ENCODE measurements at places on chromosomes 4 and X.

- DNase-seq: no peak
Observed at GRCh38 chrX:107522901-107523300, 73.4 kb downstream of the FRMPD3 start.

DNA sequence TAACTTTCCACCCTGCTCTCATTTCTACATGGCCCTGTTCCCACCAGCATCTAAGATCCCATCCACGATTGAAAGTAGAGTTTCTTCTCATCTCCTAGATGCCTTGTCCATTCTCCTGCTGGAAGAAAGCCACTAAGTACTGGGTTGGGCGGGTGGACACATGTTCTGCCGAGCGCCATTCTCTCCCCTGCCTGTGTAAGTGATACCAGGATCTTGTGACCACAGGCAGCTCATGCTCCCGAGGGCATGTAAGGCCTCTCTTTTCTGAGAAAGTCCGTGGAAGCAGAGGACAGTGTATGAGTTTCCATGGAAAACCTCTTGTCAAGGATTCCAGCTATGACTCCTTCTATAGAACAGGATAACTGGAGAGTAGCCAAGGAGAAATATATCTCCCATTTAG lies 3.3 kb upstream of the SLC25A4 start:
- no peak for DNase-seq

- no peak for DNase-seq
Observed at GRCh38 chr4:13910556-13910955, 283.0 kb upstream of the BOD1L1 start.

- no peak for DNase-seq
Observed at GRCh38 chr4:56055027-56055977, 106.6 kb downstream of the CEP135 start.

- DNase-seq: no peak
Observed at GRCh38 chr4:109921384-109921808, 8.7 kb downstream of the EGF start.

DNA sequence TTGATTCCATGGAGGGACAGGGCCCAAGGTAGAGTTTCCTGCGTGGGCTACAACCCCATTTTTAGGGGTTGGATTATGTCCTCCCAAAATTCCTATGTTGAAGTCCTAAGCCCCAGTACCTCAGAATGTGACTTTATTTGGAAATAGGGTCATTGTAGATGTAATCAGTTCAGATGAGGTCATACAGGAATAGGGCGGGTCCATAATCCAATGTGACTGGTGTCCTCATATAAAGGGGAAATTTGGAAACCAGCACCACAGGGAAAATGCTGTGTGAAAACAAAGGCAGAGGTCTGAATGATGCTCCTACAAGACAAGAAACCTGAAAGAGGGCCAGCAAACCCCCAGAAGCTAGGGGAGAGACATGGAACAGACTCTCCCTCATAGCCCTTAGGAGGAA lies 31.1 kb upstream of the MAMLD1 start:
- DNase-seq: no peak

GRCh38 chr4:113483131-113483530 lies 278.4 kb downstream of the CAMK2D start:
- DNase-seq: no peak

DNA sequence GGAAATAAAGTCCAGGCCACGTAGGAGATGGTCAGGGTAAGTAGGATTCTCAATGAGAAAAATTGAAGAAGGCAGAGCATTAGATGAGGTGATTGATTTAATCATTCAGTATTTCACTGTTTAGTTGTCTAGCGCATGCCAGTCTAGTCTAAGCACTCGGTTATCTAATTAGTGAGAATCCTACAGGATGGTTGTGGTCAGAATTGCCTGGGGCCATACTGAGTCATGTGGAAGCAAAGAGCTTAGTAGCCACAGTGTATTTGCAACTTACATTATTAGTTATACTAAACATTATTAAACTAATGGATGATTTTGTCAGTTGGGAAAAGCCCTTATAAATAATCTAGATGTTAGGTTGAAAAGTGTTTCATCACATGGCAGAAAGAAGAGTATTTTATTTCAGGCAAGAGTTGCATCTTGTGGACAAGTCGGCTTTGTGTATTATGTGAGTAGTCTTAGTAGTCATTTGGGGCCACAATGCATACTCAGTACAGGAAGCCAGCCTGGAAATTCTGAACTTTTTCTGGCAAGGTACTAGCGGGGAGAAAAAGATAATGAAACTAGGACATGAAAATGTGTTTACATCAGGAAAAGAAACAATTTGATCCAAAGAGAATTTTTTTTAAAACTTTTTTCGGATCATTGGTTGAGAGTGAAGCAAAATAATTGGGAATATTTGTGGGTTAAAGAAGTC lies 31.9 kb downstream of the CPEB2 start:
- no peak for DNase-seq

- DNase-seq: no peak
Observed at GRCh38 chr4:173500841-173501591, 29.0 kb downstream of the HAND2 start.

- peak; percentile 41 for DNase-seq
Observed at GRCh38 chrX:137194164-137194563, 160.4 kb upstream of the GPR101 start.

- no peak for DNase-seq
Observed at GRCh38 chrX:115936008-115936407, 234.5 kb upstream of the AGTR2 start.

- peak; percentile 49 for DNase-seq
Observed at GRCh38 chrX:118807151-118808017, 16.2 kb upstream of the ZCCHC12 start.

- no peak for DNase-seq
Observed at GRCh38 chrX:71998836-71999509, 88.3 kb downstream of the NHSL2 start.

GRCh38 chr4:179543771-179544170 lies 2101.5 kb upstream of the AGA start:
- DNase-seq: no peak

- DNase-seq: no peak
Observed at GRCh38 chr4:1705732-1706131, 6.4 kb downstream of the SLBP start.

DNA sequence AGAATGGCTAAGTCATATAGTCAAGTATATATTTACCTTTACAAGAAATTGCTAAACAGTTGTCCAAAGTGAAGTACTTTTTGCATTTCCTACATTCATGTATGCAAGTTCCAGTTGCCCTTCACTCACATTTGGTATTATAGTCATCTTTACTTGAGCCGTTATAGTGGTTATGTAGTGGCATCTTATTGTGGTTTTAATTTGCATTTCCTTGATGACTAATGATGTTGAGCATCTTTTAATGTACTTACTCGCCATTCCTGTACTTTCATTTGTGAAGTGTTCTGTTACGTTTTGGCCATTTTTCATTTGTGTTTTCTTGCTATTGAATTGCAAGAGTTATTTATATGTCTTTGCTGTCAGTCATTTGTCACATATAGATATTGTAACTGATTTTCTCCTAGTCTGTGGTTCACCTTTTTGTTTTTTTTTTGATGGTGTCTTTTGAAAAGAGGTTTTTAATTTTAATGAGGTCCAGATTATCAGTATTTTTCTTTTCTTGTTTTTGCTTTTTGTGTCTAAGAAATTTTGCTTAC lies 27.6 kb downstream of the ARFIP1 start:
- DNase-seq: no peak

DNA sequence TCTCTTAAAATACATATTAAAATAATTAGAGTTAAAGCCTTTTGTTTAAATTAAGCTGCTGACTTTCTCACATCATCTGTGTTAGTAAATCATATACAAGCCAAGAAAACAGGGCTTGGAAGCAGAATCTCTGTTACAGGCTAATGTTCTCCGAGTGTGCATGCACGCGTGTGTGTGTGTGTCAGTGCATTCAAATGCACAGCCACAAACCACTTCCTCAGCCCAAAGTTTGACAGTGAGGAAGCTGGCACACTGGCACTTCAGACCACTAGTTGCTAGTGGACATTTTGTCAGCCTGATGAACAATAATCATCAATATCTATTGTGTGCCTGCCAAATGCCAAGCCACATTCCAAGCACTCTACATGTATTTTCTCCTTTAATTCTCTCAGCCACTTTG lies 5.6 kb downstream of the MAOB start:
- no peak for DNase-seq

GRCh38 chrX:47743504-47743903 lies 84.5 kb upstream of the UXT start:
- no peak for DNase-seq

GRCh38 chrX:23879380-23880090 lies 28.2 kb downstream of the APOO start:
- DNase-seq: no peak

GRCh38 chr4:162645381-162645780 lies 481.6 kb upstream of the FSTL5 start:
- no peak for DNase-seq

GRCh38 chr4:86156531-86156930 lies 203.3 kb downstream of the MAPK10 start:
- DNase-seq: no peak

DNA sequence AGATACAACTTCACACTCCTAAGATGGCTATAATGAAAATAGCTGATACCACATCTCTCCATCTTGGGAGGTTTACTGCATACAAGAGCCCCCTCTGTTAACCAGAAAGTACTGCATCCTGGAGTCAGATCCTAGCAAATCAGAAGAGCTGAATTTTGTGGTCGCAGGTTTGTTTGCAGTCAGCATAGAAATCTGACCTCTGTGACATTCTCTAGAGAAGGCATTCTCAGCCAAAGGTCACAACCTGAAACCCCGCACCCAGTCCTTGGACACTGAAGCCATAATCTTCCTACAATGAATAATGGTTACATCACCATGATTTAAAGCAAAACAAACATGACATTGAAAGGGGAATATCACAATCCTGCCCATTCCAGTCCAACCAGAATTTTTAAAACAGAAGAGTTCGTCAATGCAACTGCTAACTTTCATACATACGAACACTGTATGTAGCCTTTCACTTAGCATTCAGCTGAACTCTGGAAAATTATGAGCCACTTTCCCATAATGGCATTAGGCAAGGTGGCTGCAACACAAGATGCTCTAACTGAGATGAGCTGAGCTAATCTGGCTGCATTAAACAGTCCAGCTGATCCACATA lies 17.6 kb downstream of the HS6ST2 start:
- DNase-seq: no peak

GRCh38 chrX:68634649-68635227 lies 12.7 kb upstream of the STARD8 start:
- no peak for DNase-seq

GRCh38 chr4:166622425-166622977 lies 611.8 kb downstream of the SPOCK3 start:
- DNase-seq: no peak

- DNase-seq: no peak
Observed at GRCh38 chr4:87540146-87541058, 11.2 kb upstream of the SPARCL1 start.

- no peak for DNase-seq
Observed at GRCh38 chr4:138899999-138900398, 115.6 kb upstream of the NOCT start.

All from thymus (tissue), 14 donors.